ENCODE measurements at places on chromosomes 12 and 14. TPM values are rescaled to one million over a fixed set of nuclear protein-coding genes. Genes with fewer than 3 reads are reported as not detected.

Gene SDS
- not detected for polyA plus RNA-seq

Gene RASSF3
- polyA plus RNA-seq: 46.4 TPM

Gene GUCY2C
- polyA plus RNA-seq: 0.21 TPM

Gene CLEC2A
- not detected for polyA plus RNA-seq

Gene KRT75
- not detected for polyA plus RNA-seq

DNA sequence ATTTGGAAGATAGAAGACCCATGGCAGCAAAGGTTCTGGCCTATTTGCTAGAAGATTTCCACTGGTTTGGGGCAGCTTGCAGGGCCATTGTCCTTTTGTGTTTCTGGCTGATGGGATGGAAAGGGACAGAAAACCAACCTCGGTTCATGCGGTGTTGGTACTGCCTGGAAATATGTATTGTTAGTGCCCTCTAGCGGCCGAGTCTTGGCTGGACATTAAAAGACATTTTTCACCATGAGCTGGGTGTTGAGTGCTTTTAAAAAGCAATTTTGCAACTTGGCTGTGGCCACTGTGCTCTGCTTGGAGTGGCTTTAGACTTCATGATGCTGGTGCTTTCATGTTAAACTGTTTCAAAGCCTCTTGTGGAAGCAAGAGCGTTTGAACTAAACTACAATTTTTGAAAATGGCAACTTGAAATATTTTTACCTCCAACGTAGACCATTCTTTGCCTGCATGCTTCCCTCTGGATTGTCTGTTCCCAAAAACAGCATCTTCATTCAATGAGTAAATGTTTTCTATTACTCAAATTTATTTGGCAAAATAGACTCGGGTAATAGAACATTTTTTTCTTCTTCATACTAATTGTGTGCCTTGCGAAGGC, 102.7 kb upstream of the TBX5 start:
- peak; percentile 67 for DNase-seq

GRCh38 chr12:10612984-10613348, 443 bp downstream of the MAGOHB start:
- no peak for DNase-seq

DNA sequence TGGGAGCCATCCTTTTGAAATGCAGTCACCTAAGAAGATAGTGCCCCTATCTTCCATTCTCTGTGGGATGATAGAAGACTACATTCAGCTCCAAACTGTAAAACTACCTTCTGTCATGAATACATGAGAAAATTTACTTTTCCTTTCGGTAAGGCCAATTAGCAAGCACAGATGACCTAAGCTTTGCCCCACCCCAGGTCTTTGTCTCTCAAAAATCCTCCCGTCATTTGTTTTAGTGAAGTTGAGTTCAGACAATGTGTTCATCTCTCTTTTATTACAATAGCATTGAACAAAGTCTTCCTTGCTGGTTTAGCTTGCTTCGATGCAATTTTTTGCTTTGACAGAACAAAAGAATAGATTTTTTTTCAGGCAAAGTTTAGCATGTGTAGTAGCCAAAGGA, 18.2 kb upstream of the FSCB start:
- no peak for DNase-seq

DNA sequence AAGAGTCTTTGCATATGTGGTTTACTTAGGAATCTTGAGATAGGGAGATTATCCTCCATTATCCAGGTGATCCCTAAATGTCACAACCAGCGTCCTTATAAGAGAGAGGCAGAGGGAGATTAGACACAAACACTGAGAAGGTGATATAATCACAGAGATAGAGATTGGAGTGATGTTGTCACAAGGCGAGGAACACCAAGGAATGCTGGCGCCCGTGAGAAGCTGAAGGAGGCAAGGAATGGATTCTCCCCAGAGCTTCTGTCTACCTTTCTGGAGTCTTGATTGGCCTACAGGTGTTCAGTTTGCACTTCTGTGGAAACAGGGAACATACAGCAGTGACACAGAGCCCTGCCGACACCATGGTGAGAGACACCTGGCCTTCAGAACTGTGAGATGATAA, 101.6 kb downstream of the ANO4 start:
- no peak for DNase-seq

GRCh38 chr12:77720258-77720657, 110.4 kb upstream of the NAV3 start:
- no peak for DNase-seq

- DNase-seq: no peak
Measured at GRCh38 chr14:85978582-85979250, 448.8 kb downstream of the FLRT2 start.

- DNase-seq: no peak
Measured at GRCh38 chr12:101001669-101002068, 207.1 kb downstream of the ANO4 start.

GRCh38 chr12:89994911-89995310, 286.3 kb upstream of the ATP2B1 start:
- DNase-seq: no peak

DNA sequence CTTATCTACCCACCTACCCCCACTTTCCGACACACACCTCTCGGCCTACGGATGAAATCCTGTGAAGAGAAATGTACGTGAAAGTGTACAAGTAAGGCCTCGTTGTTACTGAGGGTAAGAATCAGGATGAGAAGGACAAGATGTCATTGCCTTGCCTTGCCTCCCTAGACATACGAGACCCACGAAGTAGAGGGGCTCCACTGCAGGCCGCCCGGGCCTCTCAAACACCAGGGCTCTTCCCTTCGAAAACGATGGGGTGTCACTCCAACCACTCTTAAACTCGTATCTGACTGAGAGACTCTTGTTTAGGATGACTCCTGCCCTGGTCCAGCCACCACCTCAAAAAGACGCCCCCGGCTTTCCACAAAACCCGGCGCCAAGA, 498 bp downstream of the RACGAP1 start:
- DNase-seq: no peak

- DNase-seq: no peak
Measured at GRCh38 chr12:76057326-76057725, 25.8 kb upstream of the PHLDA1 start.

- DNase-seq: no peak
Measured at GRCh38 chr12:19894050-19894449, 454.8 kb downstream of the AEBP2 start.

DNA sequence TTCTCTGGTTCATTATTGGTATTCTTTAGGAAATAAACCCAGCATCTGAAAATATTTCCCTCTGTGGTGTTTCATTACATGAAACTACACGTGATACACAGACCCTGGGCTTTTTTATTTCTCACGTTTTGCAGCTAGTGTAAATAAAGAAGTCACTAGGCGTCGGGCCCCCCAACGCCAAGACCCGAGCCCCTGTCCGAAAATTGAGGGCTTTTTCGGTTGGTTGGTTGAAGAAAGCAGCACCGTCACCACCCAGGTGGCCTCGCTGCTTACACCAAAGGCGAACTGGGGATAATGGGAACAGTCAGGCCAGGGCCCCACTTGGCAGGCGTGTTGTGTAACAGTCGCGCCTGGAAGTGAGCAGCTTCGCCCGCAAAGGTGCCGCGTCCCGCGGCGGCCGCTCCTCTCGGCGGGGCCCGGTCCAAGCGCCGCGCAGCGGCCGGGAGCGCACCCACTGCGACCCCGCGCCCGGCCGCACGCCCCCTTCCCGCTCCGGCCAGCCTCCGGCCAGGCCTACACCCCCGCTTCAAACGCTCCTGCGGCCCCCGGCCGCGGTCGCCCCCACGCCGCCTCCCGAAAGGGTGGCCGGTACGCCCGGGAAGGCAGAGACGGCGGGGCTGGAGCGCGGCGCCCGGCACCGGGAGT, 1.2 kb downstream of the DUSP16 start:
- peak; percentile 70 for DNase-seq

- DNase-seq: no peak
Measured at GRCh38 chr14:78164226-78164853, 5.8 kb upstream of the NRXN3 start.

GRCh38 chr12:6540181-6540877, 6.0 kb downstream of the GAPDH start:
- DNase-seq: peak; percentile 90

DNA sequence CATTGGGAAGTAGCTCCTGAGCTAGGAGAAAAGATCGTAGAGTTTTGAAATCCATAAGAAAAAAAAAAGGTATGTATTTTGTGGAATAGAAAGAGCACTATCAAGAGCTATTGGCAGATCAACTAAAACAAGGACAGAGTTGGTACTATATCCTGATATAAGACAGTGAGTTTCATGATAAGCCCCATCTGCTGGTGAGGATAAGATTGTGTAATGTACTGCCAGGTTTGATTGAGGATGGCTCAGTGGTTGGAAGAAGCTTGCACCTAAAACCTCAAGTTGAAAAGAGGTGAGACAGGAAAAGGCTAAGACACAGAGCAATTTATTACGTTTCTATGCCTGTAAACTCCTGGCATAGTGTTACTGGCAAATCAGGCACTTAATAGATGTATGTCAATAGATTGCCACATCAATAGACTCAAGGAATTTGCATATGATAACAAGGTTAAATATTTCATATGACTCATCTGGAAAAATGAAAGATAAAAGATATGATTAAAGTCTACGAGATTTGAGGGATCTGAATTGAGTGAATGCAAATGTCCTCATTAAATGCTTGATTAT, 525.6 kb downstream of the FLRT2 start:
- DNase-seq: peak; percentile 30

DNA sequence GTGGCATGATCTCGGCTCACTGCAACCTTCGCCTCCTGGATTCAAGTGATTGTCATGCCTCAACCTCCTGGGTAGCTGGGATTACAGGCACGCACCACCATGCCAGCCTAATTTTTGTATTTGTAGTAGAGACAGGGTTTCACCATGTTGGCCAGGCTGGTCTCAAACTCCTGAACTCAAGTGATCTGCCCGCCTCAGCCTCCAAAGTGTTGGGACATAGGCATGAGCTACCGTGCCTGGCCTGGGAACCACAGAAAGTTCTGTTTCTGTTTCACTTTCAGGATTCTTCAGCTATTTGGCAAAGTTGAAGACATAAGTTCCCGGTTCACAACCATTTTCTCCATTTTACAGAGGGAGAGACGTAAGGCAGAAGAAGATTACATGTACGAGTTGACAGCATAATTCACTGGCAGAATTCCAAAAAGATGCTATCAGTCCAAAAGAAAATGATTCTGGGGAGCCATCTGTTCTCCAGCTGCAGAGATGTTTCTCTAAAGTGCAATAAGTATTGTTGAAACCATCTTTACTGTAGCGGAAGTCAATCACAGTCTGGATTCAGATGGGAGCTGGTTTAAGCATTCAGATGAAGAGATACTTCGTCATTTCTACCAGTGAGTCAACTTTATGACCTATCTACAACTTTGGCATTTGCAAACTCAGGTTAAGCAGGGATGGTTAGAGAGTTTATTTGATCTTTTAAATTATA, 8.1 kb upstream of the RNF34 start:
- peak; percentile 24 for DNase-seq

Data from muscle of back (tissue), 13 donors.